ENCODE measurements at places on chromosomes 4 and X.

- peak; percentile 63 for DNase-seq
Measured at GRCh38 chrX:14030174-14030530, 460 bp upstream of the GEMIN8 start.

- no peak for DNase-seq
Measured at GRCh38 chr4:177087499-177087898, 222.2 kb upstream of the NEIL3 start.

DNA sequence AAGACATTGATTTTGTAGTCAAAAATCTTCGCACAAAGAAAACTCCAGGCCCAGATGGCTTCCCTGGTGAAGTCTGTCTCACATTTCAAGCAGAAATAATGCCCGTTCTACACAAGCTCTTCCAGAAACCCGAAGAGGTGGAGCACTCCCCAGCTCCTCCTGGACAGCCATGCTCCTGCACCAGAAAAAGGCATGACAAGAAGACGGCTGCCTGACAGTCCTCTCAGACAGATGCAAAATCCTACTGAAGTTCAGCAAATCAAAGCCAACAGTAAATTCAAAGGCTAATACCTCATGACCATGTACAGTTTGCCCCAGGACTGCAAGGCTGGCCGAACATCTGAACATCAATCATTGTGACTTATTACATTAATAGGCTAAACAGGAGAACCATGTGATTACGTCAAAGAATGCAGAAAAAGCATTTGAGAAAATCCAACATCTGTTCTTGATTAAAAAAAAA is 30.8 kb upstream of the MXD4 start:
- no peak for DNase-seq

DNA sequence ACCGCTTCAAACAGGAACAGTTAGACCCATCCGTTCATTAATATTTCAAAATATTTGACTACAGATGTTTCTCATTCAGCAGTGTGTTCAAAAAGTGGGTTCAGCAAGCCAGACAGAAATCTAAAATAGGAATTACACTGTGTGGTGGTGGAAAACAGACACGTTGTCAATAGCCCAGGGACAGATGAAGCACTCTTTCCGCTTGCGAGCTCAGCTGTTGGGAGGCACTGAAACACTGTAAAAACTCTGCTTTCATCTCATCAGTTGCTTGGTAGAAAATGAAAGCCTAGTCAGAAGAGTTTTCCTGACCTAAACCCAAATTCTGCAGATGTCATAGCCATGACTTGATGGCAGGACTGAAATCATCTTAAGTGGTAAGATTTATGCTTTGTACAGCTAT is 38.5 kb downstream of the LRP2BP start:
- no peak for DNase-seq

- DNase-seq, result no peak
Measured at GRCh38 chrX:10939424-10939823, 171.7 kb upstream of the HCCS start.

All from hematopoietic multipotent progenitor cell treated with erythropoietin and hydrocortisone succinate and interleukin-3 and kit ligand, for 4 days (in vitro differentiated cells).